ENCODE measurements at places on chromosomes 7 and 10.

- no peak for DNase-seq
Observed at GRCh38 chr7:136953386-136953785, 84.9 kb downstream of the CHRM2 start.

GRCh38 chr10:126331101-126331500 is 57.2 kb downstream of the ADAM12 start:
- DNase-seq: no peak

GRCh38 chr10:126277181-126277580 is 111.1 kb downstream of the ADAM12 start:
- no peak for DNase-seq

DNA sequence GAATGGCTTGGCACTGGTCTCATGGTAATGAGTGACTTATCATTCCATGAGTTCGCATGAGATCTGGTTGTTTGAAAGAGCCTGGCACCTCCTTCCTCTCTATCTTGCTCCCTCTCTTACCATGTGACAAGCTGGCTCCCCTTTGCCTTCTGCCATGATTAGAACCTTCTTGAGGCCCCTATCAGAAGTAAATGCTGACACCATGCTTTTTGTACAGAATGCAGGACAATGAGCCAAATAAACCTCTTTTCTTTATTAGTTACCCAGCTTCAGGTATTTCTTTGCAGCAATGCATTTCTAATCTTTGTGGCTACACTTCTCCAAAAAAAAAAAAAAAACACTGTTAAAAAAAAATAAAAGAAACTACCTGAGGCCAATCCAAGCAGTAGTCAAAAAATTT is 17.1 kb upstream of the SLC13A1 start:
- DNase-seq: no peak

DNA sequence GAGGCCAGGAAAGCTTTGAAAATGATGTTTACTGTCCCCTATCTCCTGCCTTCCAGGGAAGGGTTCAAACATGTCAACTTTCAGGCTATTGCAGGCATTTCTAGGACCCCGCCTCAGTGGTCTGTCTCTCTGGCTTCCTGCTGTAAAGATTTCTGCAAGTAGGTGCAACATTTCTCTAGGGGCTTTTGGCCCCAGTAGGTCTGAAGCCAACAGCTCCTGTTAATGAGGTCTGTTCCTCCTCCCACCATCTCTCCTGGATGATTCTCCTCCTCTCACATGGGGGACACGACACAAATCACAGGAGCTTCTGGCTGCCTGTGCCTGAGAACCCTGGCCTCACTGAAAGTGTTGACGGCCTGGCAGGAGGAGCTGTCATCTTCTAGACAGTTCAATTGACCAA is 194.3 kb downstream of the CYP26A1 start:
- no peak for DNase-seq

GRCh38 chr10:30116041-30116491 is 56.7 kb upstream of the JCAD start:
- no peak for DNase-seq

GRCh38 chr7:147570390-147570789 is 1020.2 kb upstream of the C7orf33 start:
- DNase-seq: no peak

DNA sequence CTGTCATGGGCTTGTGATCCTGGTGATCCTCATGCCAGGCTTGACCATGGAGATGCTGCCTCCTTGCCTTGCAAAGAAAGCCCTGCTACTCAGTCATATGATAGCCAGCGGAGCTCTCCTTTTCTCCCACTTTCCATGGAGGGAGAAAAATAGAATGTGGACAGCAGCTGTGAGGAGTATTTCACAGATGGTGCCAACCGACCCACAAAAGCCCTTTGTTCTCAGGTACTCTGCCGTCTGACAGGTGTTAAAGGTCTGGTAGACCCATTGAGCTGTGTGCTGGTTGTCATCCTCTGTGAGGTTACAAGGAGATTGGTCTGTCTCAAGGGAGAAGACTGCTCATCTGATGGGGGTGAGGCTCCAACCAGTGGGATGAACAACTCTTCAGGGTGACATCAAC is 29.5 kb upstream of the COBL start:
- peak; percentile 49 for DNase-seq

DNA sequence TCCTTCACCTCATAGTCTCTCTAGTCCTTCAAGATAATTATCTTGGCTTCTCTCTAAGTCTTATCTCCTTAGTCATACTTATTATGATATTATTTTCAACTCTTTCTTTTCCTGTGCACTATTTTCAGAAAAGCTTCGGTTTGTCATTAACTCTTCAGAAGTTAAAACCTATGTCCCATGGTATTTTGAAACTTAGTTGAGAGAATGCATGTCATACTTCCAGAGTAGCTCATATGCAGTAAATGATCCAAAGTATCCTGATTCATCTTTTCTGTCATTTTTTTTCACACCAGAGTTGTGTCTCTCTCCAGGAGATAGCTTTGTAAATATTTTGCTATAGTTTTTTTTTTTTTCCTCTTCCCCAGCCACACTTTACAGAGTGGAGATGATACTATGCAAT is 1008.6 kb downstream of the NRG3 start:
- DNase-seq: no peak

DNA sequence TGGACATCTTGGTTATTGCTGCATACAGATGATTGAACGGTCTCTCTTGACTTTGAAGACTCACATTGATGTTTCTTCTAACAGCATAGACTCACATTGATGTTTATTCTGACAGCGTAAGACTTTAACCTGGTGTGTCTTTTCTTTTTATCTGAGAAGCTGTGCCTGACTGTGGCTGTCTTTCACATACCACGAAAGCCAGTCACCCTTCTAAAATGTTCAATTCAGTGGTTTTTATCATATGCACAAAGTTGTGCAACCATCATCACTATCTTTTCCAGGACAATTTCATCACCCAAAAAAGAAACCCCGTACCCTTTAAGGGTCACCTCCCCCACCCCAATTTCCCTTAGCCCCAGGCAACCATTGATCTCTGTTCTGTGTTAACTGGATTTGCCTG is 24.7 kb downstream of the CELF2 start:
- DNase-seq: no peak

DNA sequence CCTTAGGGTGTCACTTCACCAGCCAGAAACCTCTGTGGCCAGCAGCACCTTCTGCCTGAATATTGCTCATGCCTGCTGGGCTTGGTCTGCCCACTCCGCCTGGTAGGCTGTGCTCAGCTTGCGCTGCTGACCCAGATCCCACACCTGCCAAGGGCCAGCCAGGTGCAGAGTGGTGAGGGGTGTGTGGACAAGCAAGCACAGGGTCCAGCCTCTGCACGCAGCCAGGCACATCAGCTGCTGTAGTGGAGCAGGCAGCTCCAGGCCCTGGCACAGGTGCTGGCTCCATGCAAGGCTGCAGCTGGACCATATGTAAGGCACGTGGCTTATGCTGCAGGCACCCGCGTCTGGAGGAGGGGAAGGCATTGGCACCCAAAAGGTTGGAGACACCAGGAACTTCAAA is 567.4 kb downstream of the INHBA start:
- no peak for DNase-seq

DNA sequence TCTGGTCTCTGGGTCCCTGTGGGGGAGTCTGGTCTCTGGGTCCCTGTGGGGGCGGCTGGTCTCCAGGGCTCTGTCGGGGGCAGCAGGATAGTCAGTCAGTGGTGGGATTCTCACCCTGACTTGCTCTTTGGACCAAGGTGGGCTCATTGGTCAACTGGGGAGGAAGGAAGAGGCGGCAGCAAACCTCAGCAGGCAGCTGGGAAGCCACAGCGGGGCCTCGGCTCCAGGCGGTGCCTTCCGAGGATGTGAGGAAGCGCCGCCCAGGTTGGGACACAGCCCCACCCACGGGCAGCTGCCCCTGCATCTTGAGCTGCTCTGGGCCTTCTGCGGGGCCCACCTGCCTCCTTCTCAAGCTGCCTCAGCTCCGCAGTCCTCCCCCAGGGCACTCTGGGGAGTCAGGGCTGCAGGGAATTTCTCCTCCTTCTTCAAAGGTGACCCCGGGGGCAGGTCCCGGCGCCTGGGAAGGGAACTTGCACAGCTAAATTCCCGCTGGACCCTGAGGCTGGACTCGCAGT is 20.4 kb upstream of the KNDC1 start:
- no peak for DNase-seq

DNA sequence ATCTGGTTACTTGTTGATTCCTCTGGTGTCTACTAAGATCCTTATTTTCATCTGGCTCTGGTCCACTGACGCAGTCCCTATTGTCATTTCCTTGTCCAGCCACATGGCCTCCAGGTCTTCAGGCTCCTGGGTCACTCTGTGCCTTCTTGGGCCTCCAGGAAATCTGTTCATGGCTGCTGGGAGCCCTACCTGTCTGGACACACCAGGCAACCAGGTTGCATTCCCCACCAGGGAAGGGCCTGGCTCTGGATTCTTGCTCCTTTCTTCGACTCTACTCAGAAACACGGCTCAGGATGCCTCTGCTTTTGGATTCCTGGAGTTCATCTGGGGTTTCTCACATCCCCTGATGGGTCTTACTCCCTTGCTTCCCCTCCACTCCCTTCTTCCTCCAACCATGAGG is 8.0 kb upstream of the PPIF start:
- no peak for DNase-seq

GRCh38 chr7:19128856-19129255 is 11.4 kb upstream of the TWIST1 start:
- DNase-seq: no peak

DNA sequence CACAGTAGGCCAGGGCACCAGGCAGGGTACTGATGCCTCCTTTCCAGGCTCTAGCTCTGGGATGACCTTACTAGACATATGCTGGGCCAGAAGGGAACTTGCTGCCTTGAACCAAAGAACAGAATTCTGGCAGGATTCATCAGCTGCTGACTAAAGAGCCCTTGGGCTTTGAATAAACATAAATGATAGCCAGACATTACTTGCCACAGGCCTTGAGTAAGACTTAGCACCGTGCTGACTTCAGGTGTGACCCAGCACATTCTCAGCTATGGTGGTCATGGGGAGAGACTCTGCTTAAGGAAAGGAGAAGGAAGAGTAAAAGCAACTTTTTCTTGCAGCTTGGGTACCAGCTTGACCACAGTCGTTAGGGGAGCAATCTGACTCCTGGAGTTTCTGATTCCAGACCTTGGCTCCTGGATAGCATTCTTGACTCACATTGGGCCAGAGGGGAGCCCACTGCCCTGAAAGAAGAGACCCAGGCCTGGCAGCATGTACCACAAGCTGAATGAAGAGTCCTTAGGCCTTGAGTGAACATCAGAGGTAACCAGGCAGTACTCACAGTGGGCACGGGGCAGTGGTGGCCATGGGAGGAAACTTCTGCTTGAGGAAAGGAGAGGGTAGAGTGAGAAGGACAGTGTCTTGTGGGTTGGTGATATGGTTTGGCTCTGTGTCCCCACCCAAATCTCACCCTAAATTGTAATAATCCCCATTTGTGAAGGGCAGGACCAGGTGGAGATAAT is 926.1 kb upstream of the SORCS1 start:
- DNase-seq: no peak

DNA sequence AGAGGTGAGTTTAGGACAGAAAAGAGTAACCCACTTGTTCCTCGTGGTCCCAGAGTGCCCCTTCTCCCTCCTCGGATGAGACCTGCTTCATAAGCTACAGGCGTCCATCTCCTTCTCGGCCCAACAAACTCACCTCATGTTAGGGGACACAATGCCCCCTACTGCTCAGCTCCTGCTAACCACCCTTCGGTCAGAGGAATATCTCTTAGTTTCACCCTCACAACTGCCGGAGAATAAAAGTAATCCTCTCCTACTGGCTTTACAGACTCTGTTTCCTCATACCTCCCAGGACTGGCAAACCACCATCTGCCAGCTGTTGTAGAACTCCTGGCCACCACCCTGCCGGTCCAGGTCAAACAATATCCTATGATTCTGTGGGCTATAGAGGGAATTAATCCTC is 3.2 kb downstream of the AKR1B15 start:
- DNase-seq: no peak

- DNase-seq: no peak
Observed at GRCh38 chr7:102305414-102306268, 19.0 kb downstream of the SH2B2 start.

DNA sequence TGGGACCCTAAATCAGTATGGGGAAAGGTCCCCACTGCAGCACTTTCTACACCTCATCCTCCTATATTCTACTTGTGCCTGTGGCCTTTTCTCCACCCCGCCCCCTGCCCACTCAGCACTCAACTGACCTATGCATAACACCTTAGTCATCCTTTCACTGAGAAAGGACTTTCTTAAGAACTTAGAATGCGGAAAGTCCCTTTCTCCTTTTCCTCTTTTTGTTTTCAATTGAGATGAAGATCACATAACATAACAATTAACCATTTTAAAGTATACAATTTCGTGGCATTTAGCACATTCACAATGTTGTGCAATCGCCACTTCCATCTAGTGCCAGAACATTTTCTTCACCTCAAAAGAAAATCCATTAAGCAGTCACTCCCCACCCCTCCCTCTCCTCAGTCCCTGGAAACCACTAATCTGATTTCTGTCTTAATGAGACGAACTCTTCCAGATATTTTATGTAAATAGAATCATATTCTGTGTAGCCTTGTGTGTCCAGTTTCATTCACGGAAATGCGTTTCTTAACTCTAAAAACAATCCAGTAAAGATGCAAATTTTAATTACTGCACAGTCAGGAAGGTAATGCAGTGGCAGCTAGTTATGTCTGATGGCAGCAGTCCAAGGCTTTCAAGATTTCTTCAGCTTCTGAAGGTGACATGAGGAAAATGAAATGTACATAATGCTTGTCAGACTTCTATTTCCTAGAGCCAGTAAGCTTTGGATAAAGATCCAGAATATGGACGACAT is 41.7 kb downstream of the FAS start:
- DNase-seq: no peak

- DNase-seq: no peak
Observed at GRCh38 chr7:108486291-108486966, 30.2 kb upstream of the NRCAM start.

DNA sequence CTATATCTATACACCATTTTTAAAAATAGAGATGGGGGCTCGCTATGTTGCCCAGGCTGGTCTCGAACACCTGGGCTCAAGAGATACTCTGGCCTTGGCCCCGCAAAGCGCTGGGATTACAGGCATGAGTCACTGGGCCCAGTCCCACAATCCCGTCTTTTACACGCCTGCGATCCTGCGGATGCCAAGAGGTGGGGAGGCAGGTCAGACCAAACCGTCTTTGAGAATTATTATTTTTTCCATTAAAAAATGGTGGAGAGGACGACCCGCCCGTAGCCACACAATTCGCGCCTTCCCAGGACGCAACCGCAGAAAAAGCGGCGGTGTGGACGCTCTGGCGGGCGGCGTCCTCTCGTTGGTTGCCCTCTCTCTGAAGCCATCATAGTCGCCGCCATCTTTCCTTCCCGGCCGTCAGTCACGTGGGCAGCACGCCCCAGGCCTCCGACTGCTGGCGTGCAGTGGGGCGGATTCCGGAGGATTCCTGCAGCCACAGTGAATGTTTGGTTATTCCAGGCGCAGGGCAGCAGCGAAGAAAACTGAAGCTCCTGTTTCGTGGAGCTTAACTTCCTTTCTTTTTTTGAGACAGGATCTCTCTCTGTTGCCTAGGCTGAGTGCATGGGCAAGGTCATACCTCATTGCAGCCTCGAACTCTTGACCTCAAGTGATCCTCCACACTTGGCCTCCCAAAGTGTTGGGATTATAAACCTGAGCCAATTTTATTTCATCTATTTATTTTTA is 9.9 kb upstream of the EPHB4 start:
- peak; percentile 79 for DNase-seq

Measured in NCI-H187 treated with DMSO at 0.1 percent for 48 hours (cell line).